ENCODE measurements at places on chromosomes 16 and 17. TPM values are rescaled to one million over a fixed set of nuclear protein-coding genes. Genes with fewer than 3 reads are reported as not detected.

The KCNJ2 gene
- total RNA-seq = 0.09 TPM

The NPIPA8 gene
- 0.31 TPM for total RNA-seq

The C1QTNF8 gene
- not detected for total RNA-seq

The TMEM114 gene
- total RNA-seq = not detected

The TBC1D3 gene
- not detected for total RNA-seq

The CCL1 gene
- total RNA-seq = not detected

The ENPP7 gene
- not detected for total RNA-seq

The LYRM9 gene
- total RNA-seq = 2.2 TPM

The RAB37 gene
- 3.1 TPM for total RNA-seq

The SMIM36 gene
- total RNA-seq = not detected

The CHST5 gene
- not detected for total RNA-seq

The QPRT gene
- 1.0 TPM for total RNA-seq

The CD7 gene
- 0.36 TPM for total RNA-seq

The ANKRD40CL gene
- not detected for total RNA-seq

All from A549 treated with RU486 at 1 μM for 4 hours (cell line).